ENCODE measurements at places on chromosomes 2 and 18.

- no peak for DNase-seq
Measured at GRCh38 chr2:120239488-120240287, 13.0 kb upstream of the RALB start.

DNA sequence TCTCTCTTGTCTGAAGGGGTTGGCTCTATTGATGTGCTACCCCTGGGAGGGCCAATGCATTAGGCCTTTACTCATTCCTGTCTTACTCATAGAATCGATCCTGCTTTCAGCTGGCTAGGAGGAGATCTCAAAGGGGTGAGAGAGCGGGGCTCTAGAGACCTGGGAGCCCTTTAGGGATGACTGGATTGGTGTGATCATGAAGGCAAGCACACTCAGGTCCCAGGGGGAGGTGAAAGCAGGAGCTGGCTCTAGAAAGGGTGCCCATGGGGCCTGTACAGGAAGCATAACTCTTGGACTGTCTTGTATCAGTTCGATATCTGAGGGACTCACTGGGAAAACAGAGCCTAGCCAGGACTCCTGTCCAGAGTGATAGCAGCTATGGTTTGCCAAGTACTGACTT lies 47.8 kb downstream of the INPP4A start:
- no peak for DNase-seq

DNA sequence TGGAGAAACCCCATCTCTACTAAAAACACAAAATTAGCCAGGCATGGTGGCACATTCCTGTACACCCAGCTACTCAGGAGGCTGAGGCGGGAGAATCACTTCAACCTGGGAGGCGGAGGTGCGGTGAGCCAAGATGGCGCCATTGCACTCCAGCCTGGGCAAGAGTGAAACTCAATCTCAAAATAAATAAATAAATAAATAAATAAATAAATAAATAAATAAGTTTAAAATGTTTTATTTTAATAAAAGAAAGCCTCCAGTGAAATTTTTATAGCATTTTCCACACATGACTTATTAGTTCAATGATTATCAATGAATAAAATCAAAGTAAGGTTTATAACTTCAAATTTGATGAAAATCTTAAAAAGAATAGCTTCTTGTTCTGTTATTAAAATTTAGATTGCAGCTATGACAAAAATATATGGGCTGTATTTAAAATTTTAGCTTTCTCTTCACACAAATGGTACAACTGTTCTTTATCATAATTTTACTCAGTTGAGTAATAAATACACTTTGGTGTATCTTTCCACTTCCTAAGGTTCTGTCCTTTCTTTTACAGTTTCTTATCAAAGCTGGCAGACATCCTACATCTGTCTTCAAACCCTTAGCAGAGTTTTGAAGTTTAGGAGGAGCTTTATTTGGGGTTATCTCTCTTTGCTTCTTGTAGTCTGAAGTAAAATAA lies 78.4 kb upstream of the ZSWIM2 start:
- no peak for DNase-seq

GRCh38 chr2:74576863-74577229 lies 22.3 kb downstream of the DOK1 start:
- no peak for DNase-seq

GRCh38 chr2:121450301-121450700 lies 80.4 kb upstream of the RNU4ATAC start:
- peak; percentile 59 for DNase-seq

- DNase-seq: no peak
Measured at GRCh38 chr18:44954257-44954656, 273.6 kb downstream of the SETBP1 start.

- DNase-seq: no peak
Measured at GRCh38 chr2:129781749-129782632, 197.5 kb upstream of the RAB6C start.

DNA sequence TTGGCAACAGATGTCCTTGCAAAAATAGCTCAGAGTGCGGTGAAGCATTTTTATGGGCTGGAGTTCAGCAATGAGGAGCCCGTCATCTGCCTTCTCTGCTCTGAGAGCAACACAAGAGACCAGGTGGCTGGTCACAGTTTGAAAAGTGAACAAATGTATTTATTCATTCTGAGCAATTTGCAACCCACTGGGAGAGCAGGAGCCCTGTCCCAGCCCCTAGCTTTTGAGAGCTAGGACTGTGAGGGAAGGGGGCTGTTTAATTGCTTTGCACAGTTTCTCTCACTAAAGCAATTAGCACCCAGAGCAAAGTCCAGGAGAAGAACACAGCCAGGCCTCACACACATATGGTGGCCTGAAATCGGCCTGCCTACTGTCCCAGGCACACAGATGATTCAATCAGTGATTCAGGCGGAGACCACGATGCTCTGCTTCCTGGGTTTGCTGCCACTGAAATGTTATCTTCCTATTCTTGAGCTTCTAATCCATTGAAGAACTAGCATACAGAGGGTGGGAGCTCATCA lies 646.1 kb upstream of the ACVR2A start:
- no peak for DNase-seq

DNA sequence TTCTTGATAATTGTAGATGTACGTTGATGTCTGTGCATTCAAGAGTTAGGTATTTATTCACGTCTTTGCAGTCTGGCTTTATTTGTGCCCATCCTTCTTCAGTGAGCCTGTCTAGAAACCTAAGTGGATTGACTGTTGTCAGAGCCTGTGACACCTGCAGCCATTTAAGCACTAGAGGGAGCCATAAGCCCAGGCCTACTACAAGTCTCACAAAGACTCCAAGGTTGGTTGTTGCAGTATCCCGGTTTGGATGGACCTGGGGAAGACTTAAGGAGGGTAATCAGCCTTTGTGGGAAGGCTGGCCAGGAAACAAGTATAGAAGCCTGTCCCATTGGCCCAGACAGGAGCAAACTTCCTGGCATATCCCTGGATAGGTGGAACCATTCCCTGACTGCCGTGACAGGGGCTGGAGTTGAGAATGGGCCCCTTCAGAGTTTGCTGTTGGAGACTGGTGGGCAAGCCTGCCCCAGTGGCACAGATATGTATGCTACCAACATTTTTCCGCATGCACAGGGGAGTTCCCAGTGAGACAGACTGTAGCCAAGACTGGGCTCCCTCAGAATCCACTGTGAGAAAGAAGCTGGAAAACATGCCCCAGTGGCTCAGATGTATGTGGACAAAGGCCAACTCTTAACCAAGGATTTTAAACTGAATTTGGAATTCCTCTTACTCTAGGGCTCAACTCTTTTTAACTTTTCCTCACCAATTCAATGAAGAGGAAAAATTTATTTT lies 9.3 kb upstream of the LRRC30 start:
- peak; percentile 34 for DNase-seq

DNA sequence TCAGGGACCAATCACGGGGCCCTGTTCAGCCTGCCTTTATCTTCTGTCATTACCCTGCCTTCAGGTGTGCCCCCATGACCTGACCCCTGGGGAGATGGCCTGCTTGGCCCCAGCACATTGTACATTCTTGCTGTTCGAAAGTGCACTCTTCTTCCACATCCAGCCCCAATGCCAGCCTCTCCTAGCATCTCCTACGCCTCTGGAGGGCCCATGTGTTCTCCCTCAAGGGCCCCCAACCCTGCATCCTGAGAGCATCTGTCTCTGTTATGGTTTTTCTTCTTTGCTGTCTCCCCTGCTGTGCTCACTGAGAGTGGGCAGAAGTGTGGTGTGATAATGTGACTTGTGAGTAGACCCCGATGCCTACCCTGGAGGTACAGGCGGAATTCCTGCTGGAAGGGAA lies 41.5 kb upstream of the OTOS start:
- no peak for DNase-seq

DNA sequence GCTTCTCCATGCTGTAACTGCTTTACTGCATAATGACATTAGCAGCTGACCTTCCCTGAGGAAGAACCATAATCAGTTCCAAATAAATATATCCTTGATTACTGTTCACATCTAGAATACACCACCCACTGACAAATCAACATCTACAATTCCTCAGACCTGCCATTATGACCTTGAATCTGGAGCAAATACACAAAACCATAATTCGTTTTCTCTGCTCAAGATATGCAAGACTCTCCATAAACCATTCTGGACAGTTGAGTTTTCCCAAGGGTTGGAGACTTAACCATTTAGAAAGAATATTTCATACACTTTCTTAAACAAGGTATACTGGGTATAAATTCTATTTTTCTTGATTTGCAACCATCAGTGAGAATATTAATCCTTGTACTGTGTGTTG lies 11.8 kb downstream of the C2orf76 start:
- DNase-seq: no peak

- no peak for DNase-seq
Measured at GRCh38 chr2:128721096-128721495, 402.4 kb upstream of the HS6ST1 start.

GRCh38 chr2:219628986-219629901 lies 1.8 kb downstream of the SLC4A3 start:
- DNase-seq: no peak

DNA sequence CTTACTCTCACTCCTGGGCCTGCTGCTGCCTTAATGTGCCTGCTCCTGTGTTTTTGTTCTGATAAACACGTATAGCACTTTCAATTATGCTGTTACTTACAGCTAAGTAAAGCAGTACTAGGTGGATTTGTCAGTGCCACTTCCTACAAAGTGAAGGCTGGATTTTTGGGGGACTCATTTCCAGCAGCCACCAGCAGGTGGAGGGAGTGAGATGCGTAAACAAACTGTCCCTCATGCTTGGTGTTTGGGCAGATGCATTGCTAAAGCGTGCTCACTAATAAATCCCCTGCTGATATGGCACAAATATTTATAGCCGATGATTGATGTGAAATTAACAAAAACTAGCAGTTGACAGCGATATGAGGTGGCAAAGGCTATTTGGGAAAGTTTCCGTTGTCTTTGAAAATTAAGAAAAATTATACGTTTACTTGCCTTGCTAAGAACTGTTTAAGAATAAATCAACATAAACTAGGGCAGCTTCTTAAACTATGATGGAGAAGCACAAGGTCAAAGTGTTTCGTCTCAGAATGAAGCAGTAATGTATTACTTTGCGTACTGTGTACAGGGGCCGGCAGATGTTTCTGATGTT lies 101.7 kb downstream of the AGAP1 start:
- no peak for DNase-seq

DNA sequence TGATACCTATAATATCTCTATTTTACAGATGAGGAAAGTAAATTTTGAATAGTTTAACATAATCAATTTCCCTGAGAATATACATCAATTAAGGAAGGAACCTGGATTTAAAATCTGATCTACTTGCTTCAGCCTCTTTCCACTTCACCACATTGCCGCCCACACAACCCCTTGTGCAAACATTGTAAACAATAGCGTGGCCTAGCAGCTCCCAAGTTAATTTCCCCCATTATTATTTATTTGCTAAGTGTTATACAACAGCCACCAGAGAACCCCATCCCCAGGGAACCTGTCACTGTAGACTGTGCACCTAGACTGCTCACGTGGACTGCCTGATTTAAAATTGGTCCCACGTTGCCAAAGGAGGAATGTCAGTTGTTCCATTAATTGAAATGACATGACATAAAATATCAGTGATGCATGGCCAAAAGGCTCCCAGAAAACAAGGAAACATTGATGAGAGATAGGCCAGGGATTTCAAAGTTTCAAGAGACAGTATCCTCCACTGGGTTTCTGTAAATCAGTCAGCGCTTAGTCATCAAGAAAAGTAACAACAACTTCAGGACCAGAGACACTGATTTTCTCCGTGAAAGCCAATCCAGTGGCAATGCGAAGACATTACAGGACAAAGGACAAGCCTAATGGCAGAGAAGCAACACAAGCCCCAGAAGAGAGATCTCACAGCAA lies 41.3 kb downstream of the SCG2 start:
- DNase-seq: no peak

DNA sequence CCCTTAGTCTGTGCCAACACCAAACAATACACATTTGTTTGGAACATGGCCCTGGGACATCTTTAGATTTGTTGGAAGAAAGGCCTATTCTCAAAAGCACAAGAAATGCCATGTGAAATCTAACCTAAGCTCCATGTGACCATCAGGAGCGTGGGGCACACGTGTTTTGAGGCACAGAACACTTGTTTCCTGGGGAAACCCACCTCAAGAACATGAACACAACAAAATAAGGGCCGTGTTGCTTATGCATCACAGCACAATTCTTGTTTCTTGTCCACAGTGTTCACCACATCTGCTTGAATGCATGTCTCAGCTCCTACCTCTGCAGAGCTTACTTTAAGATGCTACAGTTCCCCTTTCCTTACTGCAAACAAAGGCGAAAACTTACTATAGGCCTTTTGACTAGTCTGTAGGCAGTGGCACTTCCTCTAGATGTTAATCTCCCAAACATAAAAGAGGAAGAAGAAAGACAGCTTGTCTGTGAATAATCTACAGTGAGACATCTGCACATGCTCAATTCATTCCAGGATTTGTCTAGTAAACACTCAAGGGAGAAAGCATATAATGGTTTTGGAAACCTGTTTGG lies 165.0 kb downstream of the ANKRD44 start:
- no peak for DNase-seq

DNA sequence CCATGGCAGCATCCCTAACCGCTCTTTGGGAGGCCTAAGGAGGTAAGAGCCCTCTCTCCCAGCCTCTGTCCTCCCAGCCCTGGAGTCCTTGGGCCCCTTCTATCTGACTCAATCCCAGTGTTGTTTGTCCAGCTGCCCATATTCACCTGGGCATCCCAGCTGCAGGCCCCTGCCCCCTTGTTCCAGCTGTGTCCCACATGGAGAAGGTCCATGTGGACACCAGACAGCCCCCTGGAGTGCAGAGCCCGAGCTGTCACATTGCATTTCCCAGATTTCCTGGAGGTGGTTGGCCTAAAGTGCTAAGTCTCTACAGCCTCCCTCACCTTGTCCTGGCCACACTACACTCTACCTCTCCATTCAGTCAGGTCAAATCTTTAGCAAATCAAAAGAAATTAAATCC lies 42.5 kb downstream of the PSD4 start:
- no peak for DNase-seq

DNA sequence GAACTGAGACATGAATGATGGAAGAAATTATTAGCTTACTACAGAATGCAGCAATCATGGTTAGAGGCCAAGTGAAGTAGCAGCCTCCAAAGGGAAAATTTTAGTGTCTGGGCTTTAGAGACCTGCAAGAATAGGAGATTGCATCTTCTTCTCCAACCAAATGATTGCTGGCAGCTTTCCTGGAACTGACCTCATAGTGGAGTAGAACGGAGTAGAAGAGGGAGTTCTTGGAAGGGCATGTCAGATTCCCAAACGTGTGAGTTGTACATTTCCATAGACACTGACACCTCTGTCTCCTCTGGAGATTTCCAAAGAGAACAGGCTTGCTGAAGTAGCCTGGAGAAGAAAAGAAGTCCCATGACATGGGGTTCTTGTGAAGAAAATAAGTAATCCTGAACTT lies 169.8 kb upstream of the ERBB4 start:
- no peak for DNase-seq

GRCh38 chr2:233223059-233223894 lies 28.2 kb upstream of the ATG16L1 start:
- DNase-seq: no peak
